Caki2 (cell line): ENCODE measurements at places on chromosomes 16 and 17.

- DNase-seq: no peak
These were observed 126.1 kb downstream of the IRX5 start for GRCh38 chr16:55056585-55057401.

- no peak for DNase-seq
These were observed 453.2 kb upstream of the SOX9 start for GRCh38 chr17:71667661-71668060.

- peak; percentile 50 for DNase-seq
These were observed 11.5 kb upstream of the FOXN1 start for GRCh38 chr17:28494445-28495188.

DNA sequence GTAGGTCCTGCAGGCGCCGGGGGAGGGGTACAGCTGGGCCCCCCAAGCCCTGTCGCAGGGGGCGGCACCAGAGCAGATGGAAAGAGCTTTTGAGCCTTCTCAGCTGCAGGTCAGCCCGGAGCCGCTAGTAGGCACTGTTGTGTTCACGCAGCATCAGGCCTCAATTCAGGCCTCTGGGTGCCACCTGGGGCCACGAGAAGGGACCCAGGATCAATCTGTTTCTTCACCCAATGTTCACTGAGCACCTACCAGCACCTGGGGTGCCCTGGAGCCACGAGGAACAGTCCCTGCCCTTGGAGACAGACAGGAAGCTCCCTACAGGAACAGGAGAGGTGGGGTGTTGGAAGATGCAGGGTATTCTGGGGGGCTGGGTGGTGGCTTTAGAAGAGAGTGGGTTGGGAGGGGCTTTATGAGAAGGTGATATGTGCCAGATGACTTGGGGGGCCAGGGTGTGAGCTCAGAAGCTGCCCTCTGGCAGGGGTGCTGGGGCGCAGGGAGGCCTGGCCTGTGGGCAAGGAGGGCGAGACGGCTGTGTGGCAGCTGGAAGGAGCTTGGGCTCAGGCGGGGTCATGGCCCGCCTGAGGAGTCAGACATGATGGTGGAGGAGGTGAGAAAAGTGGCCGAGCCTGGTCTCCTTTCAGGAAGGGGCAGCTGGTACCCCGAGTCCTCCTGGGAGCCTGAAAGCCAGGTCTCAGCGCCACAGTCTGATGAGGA lies 121.9 kb upstream of the GSE1 start:
- no peak for DNase-seq

- no peak for DNase-seq
These were observed 18.0 kb upstream of the SLC16A5 start for GRCh38 chr17:75069783-75070182.

DNA sequence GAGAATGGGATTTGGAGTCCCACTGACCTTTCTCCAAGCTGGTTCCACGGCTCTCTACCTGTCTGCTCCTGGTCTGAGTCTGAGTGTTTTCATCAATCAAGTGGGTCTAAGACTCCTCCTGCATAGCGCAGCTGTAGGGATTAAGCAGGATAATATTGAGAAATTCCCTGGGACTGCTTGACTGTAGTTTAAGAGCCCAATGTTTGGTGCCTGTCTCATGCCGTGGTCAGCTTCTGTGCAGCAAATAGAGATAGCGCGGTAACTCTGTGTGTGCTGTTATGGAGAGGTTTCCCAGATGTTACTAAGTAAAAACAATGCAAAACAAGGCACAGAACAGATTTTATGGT lies 21.4 kb downstream of the RPTOR start:
- DNase-seq: no peak

DNA sequence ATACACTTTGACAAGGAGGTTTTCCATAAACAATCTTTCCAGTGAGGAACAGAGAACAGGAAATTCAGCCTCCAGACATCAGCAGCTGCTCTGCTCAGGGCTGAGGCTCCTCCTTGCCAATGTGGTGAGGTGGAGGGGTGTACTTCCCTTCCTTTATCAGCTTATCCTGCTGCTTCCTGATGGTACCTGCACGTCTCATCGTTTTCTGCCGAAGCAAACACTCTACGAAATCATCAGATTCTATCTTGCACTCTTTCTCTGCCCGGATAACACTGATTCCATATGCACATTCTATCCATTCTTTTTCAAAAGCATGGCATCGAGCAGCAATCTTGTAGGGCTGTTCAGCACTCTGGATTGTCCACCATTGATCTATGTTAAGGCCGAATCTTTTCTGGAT lies 15.4 kb upstream of the SEZ6 start:
- DNase-seq: no peak

- no peak for DNase-seq
These were observed 4.4 kb downstream of the N4BP1 start for GRCh38 chr16:48605518-48606110.

- no peak for DNase-seq
These were observed 276.6 kb upstream of the TNRC6C start for GRCh38 chr17:77681861-77682260.

- DNase-seq: no peak
These were observed 40.5 kb upstream of the GCSH start for GRCh38 chr16:81136390-81137335.

GRCh38 chr16:29674188-29674587 lies 4.8 kb upstream of the QPRT start:
- no peak for DNase-seq

DNA sequence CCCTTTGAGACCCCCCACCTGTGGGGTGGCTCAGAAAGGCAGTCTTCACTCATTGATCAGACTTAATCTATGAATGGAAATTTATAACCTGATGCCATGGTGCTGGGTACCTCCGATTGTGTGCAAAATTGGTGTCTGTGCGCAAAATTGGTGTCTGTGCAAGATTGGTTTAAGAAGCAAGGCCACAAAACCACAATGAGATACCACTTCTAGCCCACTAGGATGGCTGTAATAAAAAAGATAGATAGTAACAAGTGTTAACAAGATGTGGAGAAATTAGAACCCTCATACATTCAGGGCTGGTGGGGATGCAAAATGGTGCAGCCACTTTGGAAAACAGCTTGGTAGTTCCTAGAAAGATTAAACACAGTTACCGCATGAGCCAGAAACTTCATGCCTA lies 13.9 kb upstream of the CSNK2A2 start:
- DNase-seq: no peak

DNA sequence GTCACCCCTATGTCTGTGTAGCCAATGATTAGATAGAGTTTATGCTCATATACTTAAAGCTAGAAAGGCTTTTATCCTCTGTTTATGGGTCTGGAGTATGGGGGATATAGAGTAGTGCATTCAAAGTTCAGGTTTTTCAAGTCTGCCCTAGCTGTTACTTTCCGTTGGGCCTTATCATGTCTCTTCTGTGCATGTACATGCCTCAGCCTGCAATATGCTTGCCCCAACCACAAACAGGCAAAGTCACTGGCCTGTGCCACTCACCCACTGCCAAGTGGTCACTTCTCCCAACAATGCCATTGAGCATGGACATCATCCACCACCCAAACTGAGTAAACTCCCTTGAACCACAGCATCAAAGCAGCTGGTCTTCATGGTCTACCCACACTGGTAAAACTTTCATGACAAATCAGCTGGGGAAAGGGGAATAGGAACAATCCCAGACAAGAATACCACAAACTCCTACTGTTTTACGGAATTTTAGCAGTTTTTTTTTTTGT lies 70.3 kb upstream of the C17orf78 start:
- no peak for DNase-seq

DNA sequence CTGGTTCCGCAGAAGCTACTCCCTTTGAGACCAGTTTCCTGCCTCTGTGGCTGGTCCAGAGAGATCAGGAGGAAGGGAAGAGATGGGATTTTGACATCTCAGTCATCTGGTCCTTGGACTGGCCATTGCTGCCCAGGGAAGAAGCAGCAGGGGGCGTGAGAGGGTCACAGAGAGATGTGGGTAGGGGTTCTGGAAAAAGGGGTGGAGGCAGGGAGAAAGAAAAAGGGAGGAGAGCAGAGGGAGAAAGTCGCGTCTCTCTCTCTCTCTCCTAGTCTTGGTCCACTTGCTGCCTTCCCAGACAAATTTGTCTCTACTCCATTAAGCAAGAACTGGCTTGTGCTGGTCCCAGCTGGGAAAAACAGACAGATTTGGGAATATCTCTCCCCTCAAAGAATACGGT lies 4.4 kb downstream of the SHBG start:
- DNase-seq: no peak

GRCh38 chr17:28554565-28554964 lies 2.1 kb upstream of the UNC119 start:
- DNase-seq: no peak

GRCh38 chr17:43546319-43547188 lies at the start of gene ETV4:
Gene ETV4 (minus strand): TSS chr17:43546340. CDS start chr17:43545617, 723 bp downstream.
- peak; percentile 97 for DNase-seq

GRCh38 chr17:27810902-27811557 lies 10.7 kb upstream of the NOS2 start:
- no peak for DNase-seq

- DNase-seq: no peak
These were observed 38.9 kb upstream of the HELZ start for GRCh38 chr17:67283731-67284516.

GRCh38 chr16:84766978-84767773 lies 52.6 kb upstream of the CRISPLD2 start:
- no peak for DNase-seq

DNA sequence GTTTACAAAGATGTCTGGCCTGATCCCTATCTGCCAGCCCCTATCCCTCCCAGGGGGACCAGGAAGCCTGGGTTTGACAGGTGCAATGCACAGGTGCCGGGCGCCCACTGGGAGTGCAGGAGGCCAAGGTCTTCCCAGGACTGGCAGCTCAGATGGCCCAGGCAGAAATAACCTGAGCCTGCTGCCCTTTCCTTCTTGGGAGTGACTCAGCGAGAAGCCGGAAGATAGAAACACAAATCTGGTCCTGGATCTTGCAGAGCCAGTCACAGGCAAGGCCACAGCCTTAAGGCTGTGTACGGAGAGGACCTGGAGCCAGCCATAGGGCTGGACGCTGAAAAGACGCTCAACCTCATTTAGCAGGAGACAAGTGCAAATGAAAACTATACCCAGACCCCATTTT lies 27.7 kb downstream of the GPR142 start:
- DNase-seq: no peak

GRCh38 chr17:78748730-78749317 lies 33.2 kb downstream of the CYTH1 start:
- no peak for DNase-seq

GRCh38 chr16:81716478-81717225 lies 62.4 kb upstream of the PLCG2 start:
- DNase-seq: no peak
